ENCODE measurements at places on chromosomes 16 and 17.

DNA sequence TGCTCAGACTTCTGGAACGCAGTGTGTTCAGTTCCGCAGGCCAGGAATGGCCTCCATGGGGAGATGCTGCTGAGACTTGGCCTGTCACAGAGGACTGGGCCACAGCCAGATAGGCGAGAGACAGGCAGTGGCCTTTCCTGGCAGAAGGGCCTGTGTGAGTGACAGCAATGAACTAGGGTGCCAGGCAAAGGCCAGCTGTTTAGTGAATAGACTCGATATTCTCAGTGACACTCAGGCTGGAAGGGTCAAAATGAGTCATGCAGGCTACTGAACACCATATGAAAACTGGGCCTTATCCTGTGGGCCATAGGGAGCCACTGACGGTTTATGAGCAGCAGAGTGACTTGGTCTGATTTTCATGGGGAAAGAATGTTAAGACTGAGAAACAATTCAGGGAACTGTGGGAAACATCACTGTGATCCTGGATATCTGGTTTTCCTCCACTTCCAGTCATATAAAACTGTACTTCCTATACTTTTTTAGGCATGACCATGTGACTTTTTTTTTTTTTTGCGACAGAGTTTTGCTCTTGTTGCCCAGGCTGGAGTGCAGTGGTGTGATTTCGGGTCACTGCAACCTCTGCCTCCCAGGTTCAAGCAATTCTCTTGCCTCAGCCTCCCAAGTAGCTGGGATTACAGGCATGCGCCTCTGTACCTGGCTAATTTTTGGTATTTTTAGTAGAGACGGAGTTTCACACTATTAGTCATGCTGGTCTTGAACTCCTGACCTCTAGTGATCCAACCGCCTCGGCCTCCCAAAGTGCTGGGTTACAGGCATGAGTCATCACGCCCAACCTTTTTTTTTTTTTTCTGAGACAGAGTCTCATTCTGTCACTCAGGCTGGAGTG is 5.2 kb upstream of the NUBP1 start:
- peak; percentile 72 for DNase-seq

- no peak for DNase-seq
Measured at GRCh38 chr17:15967706-15968399, 22.9 kb downstream of the ADORA2B start.

DNA sequence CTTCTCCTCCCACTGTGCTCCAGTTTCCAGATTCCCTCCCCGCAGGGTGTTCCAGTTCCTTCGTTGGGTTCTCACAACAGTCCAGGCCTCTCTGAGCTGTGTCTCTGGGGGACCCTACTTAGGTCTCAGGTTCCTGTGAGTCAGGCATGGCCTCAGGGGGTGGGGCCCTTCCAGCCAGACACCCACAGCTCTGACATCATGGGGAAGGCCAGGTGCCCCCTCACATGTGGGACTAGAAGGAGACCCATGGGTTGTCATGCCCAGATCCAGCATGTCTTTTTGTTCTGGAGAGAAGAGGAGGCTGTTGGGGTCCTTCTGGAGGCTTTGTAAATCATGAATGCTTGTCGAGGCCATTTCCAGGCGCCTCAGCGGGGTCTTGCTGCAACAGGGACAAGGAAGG is 32.0 kb upstream of the NDRG4 start:
- DNase-seq: no peak

GRCh38 chr16:74583926-74584666 is 22.8 kb downstream of the GLG1 start:
- DNase-seq: peak; percentile 64

DNA sequence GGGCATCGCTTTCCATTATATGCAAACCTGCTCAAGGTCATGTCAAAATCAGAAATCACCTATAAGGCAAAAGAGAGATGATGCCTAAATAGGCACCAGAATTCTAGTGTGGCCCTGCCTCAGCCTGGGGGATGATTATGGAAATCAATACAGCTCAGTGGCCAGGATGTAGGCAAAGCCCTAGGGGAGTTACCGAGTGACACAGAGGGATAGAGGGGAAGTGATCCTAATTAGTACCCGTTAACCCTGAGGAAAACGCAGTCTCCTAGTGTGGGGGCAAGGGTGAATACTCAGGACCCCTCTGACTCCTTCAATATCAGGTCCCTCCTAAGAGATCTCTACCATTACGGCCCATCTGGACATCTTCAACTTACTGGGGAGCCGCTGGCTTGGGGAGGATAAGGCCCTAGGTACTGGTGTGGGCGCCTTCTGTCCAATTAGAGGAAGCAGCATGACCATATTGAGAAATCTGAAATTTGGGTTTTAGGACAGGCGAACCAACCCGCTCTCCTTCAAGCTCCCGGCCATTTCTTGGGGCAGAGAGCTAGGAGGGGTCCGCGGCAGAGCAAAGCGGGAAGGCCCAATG is 725 bp downstream of the NT5C3B start:
- DNase-seq: no peak

DNA sequence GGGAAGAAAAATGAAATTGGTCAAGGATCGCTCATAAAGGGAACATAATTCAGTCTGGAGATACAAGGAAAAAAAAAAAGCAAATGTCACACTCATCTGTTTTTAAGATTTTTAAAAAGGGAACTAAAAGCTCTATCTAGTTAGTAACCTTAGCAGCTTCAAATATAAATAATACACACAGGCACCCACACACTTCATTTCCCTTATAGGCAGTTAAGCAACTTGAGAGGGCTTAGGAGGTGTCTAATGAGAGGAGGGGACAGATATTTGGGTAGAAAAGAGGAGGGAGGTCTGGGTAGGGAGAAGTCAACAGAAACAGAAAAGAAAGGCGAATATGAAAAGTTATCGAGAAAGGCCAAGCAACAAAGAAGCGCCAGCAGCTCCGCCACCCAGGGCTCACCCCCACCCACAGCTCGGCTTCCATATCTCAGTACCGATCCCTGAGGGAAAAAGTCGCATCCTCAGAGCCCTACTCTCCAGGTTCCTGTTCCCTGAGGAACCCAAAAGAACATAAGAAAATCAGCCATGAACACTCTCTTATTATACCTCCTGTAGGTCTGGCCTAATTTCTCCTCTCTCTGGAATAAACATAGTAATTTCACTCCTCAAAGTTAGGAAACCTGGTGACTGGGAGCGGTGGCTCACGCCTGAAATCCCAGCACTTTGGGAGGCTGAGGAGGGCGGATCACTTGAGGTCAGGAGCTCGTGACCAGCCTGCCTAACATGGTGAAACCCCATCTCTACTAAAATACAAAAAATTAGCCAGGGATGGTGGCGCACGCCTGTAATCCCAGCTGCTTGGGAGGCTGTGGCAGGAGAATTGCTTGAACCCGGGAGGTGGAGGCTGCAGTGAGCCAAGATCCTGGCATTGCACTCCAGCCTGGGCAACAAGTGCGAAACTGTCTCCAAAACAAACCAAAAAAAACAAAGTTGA is 69.6 kb upstream of the RCVRN start:
- DNase-seq: no peak

DNA sequence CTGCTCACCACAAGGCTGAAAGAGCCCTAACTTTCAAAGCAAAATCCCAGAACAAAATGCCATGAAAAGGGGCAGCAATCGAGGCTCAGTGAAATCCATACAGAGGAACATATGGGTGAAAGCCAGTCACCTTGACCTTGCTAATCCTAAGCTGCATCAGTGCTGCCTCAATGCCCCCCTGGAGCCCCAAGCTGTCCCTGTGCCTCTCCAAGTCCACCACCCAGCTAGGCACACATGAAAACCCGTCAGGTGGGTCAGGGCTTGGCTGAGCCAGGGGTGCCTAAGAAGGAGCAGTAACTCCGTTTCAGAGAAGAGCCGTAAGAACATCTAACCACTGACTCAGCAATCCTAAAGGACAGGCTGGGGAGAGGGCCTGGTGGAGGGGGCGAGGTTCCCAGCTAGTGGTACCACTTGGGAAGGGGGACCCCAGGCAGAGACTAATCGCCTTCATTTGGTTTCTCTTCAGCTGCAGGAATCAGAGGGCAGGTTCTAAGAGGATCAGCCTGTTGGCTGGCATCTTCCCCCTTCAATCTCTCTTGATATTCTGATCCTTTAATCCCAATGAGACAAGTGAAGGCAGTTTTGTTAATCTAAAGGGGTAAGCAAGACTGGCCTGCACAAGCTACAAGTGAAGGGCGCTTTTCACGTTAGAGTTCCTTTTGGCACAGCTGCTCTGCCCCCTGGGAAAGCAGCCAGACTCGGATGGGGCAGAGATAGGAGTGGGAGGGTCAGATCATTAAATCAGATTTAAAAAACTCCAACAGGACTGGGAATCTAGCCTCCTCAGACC is 7.6 kb downstream of the PITPNA start:
- DNase-seq: no peak

DNA sequence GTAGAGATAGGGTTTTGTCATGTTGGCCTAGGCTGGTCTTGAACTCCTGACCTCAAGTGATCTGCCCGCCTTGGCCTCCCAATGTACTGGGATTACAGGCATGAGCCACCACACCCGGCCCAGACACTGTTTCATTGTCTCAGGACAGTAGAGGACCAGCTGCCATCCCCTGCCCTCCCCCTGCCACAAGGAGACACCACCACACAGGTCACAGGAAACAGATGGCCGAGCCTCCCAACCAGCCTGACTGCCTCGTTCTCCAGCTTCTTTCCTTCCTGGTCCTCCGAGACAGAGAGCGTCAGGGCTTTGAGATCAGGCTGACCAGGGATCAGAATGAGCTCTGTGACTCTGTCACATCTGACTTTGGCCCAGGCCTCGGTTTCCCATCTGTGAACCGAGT is 20.8 kb upstream of the RNPS1 start:
- no peak for DNase-seq

- DNase-seq: no peak
Measured at GRCh38 chr16:29984764-29985147, 10.7 kb downstream of the HIRIP3 start.

- no peak for DNase-seq
Measured at GRCh38 chr17:53950207-53950857, 127.6 kb downstream of the KIF2B start.

GRCh38 chr17:55285340-55286301 is 20.9 kb downstream of the HLF start:
- DNase-seq: peak; percentile 48

DNA sequence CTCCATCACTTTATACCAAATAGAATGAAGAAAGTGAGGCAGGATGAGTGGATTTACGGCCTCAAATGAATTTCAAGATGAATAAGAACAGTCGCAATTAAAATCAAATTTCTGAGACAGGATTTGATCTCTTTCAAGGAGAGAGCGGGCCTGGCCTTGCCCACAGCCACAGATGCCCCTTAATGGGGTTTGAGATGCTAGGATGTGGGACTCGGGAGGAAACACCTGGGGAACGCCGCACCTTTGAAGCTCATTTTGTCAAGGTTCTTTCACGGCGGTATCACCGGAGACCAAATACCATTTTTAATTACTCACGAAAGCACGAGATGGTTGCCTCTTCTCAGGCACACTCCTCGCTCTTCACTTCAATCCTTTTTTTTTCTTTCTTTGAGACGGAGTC is 178.1 kb upstream of the SDK2 start:
- DNase-seq: no peak

DNA sequence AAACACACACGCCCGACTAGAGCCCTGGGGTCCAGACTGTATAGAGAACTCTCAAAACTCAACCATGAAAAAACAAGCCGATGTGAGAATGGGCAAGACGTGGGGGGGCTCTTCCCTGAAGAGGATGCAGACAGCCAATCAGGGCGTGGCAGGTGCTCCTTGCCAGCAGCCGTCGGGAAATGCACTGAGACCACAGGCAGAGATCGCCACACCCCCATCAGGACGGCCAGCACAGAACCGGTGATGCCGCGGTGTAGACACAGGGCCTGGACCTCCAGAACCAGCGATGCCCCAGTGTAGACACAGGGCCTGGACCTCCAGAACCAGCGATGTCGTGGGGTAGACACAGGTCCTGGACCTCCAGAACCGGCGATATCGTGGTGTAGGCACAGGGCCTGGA is 169.2 kb downstream of the LAT start:
- DNase-seq: no peak

DNA sequence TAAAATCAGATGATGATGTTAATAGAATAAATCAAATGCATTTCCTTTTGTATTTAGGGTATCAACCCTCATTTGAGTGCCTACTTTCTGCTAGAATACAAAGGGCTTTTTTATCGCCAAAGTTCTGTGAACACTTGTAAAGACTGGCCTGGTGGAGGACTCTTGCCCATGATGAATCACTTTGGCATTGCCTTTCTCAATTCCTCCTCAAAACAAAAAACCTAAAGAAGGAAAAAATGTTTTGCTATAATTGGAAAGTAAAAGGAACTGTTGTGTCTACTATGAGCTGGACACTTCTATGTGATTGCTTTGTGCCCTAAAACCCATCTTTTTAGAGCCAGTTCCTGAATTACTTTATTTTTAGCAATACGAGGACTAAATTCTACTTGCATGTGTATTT is 13.0 kb upstream of the DHRS11 start:
- no peak for DNase-seq

- DNase-seq: no peak
Measured at GRCh38 chr17:41082626-41083025, 1.3 kb upstream of the KRTAP4-7 start.

DNA sequence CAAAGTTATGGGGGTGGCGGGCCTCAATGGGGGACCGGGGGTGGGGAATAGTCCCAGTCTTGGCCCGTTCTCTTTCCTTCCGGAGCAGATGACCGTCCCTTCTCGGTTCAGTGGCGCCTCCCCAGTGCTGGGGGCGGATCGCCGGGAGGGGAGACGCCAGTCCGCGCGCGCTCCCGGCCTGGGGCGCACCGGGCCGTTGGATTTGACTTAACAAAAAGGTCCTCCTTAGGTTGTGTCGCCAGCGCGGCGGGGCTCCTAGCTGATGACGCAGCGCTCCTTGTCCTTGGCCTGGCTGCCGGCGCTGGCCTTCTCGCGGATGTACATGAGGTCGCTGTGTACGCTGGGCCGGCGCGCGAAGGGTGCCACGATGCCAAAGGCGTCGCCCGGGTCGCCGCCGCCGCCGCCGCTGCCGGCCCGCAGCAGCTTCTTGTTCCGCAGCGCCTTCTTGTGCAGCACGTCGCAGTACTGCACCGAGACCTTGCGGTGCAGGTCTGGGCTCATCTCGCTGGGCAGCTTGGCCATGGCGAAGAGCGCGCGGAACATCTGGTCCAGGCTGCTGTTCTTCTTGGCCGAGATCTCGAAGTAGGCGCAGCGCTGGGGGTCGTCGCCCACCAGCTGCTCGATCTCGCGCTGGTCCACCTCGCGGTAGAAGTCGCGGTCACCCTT is 1.2 kb downstream of the RASD1 start:
- DNase-seq: no peak
